ENCODE measurements at places on chromosomes 13 and 19.

GRCh38 chr19:14056741-14057356 is 5.0 kb downstream of the PALM3 start:
- no peak for DNase-seq

DNA sequence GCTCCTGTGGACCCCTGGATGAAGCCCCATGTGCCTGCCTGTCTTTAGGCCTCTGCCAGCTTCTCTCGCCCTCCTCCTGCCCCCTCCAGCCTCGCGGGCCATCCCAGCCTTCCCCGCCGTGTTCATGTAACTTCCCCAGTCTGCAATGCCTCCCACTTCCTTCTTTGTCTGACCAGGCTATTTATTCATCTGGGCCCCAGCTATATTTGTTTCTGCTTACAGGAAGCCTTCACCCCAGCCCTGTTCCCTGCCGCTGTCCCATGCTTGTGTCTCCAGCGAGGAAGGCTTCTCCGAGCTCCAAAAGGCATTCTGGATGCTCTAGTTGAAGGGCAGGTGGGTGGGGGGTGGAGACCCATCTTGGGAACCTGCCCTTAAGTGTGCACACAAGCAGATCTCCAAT is 7.9 kb upstream of the C3 start:
- DNase-seq, result no peak

- DNase-seq, result no peak
These were observed 503 bp upstream of the SLC7A9 start for GRCh38 chr19:32869966-32870573.

- peak; percentile 94 for DNase-seq
These were observed 66.9 kb upstream of the TM9SF2 start for GRCh38 chr13:99434258-99434788.

DNA sequence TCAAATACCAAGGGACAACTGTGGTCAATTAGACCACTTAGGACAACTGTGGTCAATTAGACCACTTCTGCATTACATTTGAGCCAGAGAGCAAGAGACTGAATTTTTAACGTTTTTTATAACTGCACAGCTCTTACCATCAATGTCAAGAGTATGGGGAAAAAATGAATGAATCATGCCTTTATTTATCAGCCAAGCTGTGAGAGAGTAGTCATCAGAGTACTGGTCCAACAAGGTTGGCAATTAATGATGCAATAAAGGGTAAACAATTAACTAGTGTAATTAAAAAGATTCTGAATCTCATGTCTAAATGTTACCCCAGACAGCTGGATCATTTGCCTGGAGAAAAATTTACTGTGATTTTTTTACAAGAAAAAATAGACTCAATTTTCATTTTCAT is 381.1 kb downstream of the LIG4 start:
- no peak for DNase-seq

DNA sequence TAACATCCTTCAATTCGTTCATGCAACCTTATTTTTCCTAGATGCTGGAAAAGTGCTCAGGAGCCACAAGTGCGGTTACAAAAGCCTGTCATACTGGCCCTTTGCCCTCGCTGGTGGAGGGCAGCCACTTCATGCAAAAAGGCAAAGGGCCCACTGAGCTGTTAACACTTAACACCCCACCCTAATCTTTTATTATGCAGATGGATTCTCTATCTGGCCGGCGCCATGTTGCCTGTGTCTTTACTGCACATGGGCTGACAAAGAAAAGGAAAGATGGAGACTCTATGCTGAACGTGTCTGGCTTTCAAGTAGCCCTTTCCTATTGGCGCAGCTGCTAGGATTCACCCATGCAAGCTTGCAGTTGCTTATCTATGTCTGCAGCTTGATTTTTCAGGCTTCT is 10.8 kb downstream of the OR7D2 start:
- no peak for DNase-seq

DNA sequence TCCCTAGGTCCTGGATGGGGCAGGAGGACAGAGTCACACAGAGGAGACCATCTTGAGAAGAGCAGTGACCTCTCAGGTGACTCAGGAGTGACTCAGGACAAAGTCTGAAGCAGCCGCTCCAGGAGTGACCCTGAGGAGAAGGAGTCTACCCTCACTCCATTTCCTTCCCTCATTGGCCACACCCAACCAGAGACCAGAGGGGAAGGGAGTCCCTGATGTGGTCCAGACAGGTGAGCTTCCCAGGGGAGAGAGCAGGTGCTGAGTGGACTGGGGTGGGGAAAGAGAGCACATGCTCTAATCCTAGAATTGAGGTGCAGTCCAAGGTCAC is 75.5 kb upstream of the MEDAG start:
- DNase-seq, result no peak

- DNase-seq, result peak; percentile 68
These were observed at the start of gene CTXN1 for GRCh38 chr19:7926021-7926726. TSS of gene CTXN1 (minus strand) at chr19:7926135. CDS start at chr19:7925538, 597 bp downstream.

DNA sequence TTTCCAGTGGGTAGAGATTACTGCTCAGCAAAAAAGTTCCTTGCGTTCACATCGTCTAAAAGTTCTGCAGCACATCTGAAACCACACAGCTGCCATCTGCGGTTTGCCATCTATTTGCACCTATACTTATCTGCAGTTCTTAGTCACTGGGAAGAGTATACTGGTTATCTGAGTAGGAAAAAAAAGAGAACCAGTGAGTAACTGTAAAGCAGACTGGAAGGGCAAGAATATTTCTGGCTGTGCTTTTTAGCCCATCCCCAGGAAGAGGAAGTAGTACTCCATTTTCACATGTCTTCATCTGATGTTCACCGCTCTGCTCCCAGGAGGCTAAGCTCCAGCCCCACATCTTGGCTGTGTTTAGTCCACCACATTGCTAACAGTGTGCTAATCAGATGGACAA is 35.6 kb downstream of the EFNB2 start:
- DNase-seq, result no peak

DNA sequence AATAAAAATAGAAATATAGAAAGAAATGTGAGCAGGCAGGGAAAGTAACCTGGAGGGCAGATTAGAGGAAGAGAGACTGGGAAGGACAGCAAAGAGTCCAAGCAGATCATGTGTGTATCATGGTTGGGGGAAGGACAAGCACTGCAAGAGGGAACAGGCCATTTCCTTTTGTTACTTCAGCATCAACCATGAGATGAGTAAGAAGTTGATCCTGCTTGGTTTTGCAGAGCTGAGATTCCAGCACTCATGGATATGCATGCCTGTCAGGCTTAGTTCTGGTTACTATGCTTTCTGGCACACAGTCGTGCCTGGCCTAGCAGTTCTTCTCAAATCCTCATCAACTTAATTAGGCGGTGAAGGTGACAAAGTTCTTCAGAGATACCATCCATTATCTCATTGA is 18.1 kb downstream of the NALCN start:
- DNase-seq, result no peak

DNA sequence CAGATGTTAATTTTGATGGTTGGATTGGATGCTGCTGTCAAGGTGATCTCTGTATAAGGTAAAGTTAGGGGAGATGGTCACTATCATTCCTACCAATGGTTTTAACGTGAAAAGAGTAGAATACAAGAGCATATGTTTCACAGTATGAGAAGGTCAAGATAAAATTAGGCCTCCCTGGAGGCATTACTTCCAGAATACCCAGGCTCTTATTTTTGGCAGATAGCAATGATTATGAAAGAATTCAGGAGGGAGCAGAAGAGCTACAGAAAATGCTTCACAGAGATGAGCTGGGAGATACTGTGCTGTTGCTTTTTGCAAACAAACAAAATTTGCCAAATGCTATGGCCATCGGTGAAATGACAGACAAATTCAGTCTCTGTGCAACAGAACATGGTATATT is 547.5 kb upstream of the SPRY2 start:
- no peak for DNase-seq

GRCh38 chr13:36766295-36766694 is 52.7 kb upstream of the RFXAP start:
- no peak for DNase-seq

DNA sequence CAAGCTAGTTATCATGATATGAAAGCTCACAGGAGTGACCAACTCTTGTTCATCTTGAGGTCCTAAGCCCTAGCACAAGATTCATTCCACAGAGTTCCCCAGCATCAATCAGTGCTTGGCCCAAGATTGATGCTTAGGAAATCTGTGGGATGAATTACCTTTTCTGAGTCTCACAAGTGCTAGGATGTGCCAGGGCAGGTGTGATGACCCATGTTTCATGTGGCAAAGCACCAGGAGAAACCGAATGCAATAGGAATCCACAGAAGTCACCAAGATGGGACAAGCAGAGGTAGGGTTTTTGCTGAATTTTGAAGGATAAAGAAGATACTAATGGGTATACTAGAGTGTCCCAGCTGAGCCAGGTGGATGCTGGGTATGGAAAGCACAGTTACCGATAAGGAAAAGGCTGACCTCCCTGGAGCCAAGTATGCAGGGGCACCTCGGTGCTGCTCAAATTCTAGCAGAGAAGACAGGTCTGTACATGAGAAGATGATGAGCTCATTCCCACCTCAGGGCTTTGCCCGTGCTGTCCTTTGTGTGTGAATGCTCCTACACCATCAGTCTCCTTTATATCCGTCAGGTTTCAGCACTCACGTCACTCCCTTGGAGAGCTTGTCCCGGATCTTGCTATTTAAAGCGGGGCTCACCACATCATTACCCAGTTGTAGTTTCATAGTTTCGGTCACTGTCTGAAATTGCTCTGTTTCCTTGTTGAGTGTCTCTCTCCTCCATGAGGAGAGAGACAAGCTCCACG is 168.9 kb upstream of the TSC22D1 start:
- no peak for DNase-seq

GRCh38 chr13:85816413-85816812 is 17.2 kb upstream of the SLITRK6 start:
- DNase-seq, result no peak

DNA sequence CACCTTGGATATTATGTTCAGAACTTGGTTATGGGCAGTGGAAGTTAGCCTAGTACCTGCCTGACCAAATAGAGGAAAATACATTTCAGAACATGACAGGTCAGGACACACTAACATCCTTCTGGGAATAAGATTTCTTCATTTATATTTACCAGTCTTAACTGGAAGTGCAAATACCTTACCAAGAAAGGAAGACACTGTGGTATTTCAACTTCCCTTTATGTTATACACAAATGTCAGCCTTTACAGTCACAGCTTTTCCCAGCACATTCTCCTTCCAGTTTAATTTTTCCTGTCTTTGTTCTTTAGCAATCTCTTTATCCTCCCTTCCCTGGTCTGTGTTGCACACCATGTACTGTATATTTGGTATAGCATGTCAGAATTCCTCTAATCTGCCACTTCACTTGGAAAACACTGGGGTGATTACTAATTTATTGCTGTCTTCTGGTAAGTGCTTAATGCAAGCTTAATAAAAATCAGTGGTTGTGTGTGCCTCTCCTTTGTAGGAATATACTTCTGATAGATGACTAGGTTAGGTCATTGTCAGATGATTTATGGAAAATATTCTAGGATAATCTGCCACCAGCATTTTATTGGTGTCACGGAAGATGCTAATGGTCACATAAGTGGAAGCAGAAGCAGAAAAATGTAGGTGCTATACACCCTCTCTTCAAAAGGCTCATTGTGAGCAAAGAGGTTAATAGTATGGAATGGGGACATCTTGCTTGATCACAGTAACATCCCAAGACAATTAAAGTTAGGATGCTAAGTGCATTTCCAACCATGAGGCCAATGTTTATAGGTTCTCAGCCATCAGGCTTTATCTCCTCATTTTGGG is 124.3 kb upstream of the STARD13 start:
- DNase-seq, result no peak

GRCh38 chr13:34637636-34638035 is 304.4 kb upstream of the NBEA start:
- DNase-seq, result no peak

- no peak for DNase-seq
These were observed 361.6 kb upstream of the PCDH20 start for GRCh38 chr13:61777271-61777670.

DNA sequence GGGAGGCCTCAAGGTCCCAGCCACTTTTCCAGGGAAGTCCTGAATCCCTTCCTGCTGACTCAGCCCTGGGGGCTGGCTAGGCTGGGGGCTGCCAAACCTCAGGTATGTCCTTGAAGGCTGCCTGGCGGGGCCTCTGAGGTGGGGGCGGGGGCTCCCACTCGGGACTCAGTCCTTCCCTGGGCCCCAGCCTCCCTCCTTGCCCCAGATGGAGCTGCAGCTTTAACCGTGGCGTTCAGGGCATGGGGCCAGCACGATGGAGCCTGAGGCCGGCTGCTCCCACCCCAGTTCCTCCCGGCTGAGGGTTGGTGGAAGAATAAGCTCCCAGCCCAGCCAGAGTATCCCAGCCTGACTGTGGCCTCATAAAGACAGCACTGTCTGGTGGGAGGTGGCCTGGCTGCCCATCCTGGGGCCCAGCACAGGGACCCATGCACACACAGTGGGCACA is 12.4 kb downstream of the CILP2 start:
- DNase-seq, result no peak

- DNase-seq, result no peak
These were observed 757 bp downstream of the WASF3 start for GRCh38 chr13:26558074-26558805.

DNA sequence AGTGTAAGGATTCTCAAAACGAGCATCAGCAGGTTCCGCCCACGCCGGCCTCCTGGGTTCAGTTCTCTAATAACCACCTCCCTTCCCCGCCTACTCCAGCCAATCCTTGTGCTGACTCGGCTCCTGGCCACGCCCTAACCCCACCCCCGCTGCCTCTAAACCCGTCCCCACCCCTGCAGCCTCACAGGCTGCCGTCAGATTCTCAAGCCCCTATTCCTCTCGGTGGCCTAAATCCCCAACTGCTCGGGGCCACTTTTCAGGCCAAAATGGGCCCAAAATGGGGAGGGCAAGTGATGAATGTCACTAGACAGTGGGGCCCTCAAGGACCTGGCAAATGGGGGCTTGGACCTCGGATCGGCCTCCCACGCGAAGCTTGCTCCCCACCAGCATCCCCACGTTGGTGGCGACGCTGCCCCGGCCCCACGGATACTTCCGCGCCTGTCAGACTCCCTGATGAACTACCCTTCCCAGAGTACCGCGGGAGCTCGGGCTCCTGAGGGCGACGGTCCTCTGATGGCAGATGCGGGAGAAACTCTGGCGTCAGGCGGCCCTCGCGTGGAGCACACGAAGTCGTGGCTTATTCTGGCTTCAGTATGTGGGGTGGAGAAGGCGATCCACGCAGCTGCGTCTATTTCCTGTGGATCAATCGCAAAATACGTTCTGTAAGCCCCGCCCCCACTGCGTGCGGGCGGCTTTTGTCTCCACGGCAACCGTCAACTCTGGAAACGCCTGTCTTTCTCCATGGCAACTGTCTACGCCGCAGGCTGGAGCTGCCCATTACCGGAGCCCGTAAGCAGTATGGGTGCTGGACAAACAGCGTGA is 24.8 kb downstream of the ZNF473 start:
- peak; percentile 77 for DNase-seq

DNA sequence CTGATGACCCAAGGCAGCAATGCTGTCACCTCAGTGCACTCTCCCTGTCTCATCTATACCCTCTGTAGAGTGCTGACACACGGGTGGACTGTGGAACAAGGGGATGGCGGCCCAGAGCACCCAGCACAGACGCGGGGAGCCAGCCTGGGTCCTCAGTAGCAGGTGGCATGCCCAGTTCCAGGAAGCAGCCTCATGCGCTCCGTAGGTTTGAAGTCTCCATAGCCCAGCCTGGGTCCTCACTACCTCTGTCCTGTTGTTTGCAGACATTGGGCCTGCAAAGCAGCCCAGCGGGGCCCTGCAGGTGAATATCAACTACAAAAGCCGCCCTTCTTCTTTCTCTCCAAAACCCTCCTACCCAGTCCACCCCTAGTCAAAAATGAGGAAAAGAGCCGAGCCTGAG is 5.0 kb upstream of the SLC7A9 start:
- DNase-seq, result no peak

All from stimulated activated CD4-positive, alpha-beta T cell treated with anti-CD3 and anti-CD28 coated beads, Interleukin-1b, Interleukin-23, amount 100 ng/mL, for 48 hours (primary cell).